Kidney epithelial cell (primary cell): ENCODE measurements at places on chromosomes 5 and 9. TPM values are rescaled to one million over a fixed set of nuclear protein-coding genes. Genes with fewer than 3 reads are reported as not detected.

- DNase-seq: no peak
Measured at GRCh38 chr5:32506201-32506661, 61.7 kb upstream of the ZFR start.

The GAPVD1 gene
- 30.4 and 36.7 TPM in 2 replicates for total RNA-seq

The TXNDC8 gene
- not detected in 2 replicates for total RNA-seq

The PHYHD1 gene
- total RNA-seq: 17.8 and 21.2 TPM in 2 replicates

The GFRA3 gene
- total RNA-seq: 0.08 TPM in 1 of 2 replicates, not detected in the other

The CD274 gene
- total RNA-seq: 6.6 and 7.7 TPM in 2 replicates

DNA sequence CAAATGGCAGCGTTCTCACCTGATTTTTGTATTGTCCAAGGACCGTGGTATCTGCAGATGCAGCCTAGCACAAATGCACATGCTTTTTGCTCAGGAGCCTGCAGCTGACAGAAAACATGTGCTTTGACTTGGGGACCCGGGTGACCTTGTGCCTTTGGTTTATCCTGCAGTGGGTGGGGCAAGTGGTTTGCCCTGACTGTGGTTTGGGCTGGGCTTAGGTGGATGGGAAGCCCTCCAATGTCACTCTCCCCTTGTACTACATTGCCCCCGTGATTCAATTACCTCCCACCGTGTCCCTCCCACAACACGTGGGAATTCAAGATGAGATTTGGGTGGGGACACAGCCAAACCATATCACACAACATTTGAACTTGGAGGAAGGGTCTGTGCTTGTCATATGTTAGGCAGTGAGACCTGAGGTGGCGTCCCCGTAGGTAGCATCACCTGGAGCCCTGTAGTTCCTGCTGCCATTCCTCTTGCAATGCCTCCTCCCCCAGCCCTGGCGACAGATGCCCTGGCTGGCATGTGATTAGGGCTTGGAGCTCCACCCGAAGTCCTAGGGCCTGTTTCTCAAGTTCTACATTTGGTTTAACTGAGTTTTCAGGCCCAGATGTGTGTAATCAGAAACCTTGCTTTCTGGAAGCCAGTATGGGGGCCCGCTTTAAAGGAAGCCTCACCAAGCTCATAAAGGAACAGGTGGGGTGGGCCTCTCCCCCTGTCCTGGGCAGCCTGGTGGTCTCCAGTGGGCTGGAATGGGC lies 2.1 kb downstream of the ANKRD33B start:
- no peak for DNase-seq

DNA sequence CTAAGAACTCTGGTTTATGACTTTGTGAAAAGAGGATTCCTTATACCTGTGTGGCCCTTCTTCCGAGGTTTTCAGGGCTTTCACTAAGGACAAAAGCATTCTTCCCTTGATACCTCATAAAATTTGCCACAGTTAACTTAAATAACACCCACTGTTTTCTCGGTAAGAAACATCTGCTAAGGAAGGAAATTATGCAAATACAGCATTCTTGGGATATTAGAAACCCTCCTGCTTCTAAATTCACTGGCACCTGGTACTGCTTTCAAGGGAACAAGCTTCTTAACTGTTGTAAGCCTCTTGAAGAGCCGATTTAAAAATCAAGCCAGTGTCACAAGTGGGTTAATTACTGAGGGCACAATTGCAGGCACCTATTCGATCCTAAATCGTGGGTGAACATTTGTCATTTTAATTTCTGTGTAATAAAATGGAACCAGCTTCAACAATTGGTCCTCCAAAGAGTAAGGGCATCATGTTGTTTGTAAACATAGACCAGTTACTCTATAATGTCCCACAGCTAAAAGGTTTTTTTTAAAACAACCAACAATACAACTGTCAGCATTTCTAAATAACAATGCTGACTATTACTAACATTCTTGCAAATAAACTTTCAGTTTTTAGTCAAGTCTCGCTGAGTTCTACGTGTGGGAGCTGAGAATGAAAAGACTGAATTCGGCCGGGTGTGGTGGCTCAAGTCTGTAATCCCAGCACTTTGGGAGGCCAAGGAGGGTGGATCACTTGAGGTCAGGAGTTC lies 26.6 kb downstream of the AK3 start:
- DNase-seq: no peak
